ENCODE measurements at places on chromosomes 12 and 14.

GRCh38 chr14:66490143-66491111, 4.3 kb downstream of the CCDC196 start:
- DNase-seq = no peak

DNA sequence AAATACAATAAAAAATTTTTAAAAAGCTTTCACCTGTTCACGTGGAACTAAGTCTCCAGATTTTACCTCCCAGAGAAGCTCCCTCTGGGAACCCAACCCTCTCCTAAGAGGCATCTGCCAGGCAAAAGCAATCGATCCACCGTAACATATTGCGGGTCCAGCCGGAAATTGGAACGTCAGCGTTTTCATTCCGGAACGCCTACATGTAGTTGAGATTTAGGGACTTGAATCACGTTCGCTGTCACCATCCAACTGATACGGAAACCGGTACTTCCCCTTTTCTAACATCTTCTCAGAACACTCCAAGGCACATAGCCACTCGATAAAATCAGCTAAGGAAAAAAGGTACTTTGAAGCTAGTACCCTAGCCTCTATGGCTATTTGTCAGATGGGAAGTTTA, 70.3 kb downstream of the COX16 start:
- DNase-seq = peak; percentile 56

DNA sequence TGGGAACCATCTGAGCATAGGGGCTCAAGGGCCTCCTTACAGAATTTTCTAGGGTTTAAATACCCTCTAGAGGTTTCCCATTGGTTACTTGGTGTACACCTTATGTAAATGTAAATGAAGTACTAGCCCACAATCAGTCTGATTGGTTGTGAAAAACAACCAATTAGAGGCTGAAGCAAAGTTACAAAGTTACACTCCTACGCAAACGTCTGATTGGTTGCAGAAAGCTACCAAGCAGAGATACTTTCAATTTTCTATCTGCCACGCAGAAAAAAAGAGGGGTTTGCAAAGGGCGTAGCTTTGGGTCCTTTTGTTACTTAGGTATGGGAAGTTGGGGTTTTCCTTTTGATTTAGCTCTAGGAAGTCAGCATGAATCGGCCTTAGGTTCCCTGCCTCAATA, 1.8 kb upstream of the TMEM19 start:
- DNase-seq = no peak

- no peak for DNase-seq
These were observed 55.0 kb downstream of the KDM5A start for GRCh38 chr12:334125-334524.

GRCh38 chr12:22276867-22277266, 57.6 kb downstream of the ST8SIA1 start:
- DNase-seq = no peak

DNA sequence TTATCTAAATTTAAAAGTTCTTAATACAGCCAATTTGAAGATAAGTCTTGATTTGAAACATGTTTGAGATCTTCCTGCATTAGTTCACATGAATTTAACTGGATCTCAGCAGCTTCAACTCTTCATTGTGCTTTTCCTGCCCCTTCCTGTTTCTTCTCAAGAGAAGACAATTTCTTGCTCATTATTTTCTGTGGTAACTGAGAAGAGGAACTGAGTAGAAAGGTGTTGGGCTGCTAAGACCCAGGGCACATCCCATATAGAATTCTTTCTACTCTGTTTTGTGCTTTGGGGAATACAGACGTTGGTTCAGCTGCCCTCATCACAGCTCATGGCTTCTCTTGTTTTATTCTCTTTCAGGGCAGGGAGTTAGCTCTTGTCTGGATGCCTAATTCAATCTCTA, 110.2 kb downstream of the SNAPC1 start:
- no peak for DNase-seq

- no peak for DNase-seq
These were observed 4.2 kb downstream of the NPC2 start for GRCh38 chr14:74488786-74489397.

GRCh38 chr12:90275088-90275487, 566.5 kb upstream of the ATP2B1 start:
- DNase-seq = no peak

DNA sequence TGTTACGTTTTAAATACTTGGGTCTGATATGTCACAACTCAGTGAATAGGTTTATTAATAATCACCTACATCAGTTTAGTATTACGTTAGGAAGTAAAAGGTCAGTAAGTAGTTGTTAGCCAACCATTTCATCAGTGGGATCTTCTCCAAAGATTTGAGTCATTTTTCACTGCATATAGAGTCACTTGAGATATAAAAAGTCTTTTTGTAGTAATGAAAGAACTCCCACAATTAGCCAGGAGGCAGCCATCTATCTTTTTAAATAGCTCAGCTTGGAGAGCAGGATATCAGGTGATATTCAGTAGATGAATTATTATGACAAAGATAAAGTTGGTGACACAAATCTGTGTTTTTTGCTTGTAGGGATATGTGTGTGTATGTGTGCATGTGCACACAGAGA, 309.3 kb downstream of the PDZRN4 start:
- no peak for DNase-seq

DNA sequence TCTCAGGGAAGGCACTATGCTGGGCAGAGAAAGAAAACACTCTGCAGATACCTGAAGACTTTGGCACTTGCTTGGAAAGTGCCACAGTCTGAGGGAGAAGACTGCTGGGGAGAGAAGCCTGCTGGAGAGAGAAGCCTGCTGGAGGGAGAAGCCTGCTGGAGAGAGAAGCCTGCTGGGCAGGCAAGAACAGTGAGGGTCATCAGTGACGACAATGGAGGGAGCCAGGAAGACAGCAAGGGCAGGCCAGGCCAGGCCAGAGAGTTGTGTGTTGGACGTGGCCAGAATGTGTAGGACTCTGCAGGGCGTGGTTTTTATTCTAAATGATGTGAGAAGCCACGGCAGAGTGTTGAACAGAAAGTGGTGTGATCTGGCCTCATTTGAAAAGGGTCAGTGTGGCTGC, 185.3 kb upstream of the ABCD2 start:
- no peak for DNase-seq

- DNase-seq = no peak
These were observed 61.5 kb downstream of the TSPAN11 start for GRCh38 chr12:30988086-30988485.

DNA sequence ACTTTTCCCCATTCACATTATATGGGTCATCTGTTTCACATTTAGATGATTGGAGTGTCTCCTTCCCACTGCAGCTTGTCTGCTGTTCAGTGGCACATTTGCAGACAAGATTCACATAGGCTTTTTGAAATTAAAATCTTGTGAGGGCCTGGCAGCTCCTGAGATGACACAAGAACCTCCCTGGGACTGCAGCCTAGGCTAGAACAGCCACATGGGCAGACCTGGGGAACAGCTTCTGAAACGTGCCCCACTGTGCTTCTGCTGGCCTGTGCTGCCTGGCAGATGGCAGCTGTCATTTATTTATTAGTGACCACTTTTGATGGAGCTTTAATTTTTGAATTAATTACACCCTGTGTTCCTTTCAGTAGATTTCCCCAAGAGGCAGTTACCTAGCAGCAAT, 137.4 kb downstream of the GRIP1 start:
- DNase-seq = no peak

DNA sequence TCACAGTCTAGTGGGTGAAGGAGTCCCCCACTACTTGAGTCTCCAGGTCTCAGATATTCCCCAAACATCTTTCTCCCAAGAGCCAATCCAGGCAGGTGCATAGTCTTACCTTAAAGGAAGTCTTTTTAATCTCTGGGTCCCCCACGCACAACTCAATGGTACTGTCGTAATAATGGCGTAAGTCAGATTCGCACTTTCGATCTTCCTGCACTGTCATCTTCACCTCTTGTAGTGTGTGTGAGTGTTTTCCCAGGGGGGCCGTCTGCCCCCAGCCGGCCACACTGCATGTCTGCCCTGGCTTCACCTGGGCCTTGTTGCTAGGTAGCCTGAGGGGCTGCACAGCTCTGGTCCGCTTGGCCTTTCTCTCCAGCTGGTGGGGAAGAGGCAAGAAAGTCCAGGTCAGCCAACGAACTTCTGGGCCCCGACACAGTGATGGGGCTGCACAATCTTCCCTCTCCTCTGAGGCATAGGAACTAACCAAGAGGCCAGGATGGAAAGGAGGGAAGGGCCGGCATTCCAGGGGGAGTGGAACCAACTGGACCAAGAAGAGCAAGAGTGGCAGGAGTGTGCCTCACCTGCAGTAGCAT, 2.1 kb downstream of the GZMB start:
- no peak for DNase-seq

GRCh38 chr14:100836941-100837804, 11.3 kb downstream of the MEG3 start:
- DNase-seq = no peak

GRCh38 chr14:68521961-68522509, 270.8 kb downstream of the ZFP36L1 start:
- DNase-seq = no peak

DNA sequence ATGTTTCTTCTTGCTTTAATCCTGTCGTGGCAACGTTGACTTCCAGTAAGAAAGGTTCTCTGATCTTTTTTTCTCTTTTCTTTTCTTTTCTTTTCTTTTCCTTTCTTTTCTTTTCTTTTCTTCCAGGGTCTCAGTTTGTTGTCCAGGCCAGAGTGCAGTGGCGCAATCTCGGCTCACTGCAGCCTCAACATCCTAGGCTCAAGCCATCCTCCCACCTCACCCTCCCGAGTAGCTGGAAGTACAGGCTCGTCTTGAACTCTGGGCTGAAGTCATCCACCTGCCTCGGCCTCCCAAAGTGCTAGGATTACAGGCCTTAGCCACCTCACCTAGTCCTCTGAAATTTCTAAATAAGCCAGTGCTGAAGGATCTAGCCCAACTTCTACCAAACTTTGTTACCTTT, 1.3 kb upstream of the MAP3K9 start:
- DNase-seq = no peak

DNA sequence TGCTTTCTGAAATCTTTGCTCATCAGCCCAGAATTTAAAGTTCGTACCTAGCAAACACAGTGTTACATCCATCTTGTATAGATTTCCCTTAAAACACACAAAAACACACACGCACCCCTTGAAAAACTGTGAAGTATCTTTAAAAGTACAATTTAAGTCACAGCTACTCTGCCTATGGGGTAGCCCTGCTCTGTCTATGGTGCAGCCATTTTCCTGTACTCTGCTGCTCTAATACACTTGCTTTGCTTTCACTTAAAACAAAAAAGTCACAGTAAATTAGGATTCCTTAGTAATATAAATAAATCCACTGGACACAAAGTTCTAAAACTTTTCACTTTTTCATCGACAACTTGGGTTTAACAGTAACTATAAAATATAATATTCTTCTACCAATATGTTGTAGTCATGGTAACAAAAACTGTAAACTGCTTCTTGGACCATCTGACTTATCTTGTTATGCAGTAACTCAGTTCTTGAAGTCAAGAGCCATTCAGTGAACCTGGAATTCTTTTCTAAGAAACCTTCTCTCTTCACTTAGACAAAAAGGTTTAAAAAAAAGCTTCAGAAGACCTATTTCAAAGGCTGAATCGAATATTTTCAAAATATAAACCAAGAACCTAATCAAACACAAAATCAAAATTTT, 63.5 kb downstream of the MED13L start:
- no peak for DNase-seq

DNA sequence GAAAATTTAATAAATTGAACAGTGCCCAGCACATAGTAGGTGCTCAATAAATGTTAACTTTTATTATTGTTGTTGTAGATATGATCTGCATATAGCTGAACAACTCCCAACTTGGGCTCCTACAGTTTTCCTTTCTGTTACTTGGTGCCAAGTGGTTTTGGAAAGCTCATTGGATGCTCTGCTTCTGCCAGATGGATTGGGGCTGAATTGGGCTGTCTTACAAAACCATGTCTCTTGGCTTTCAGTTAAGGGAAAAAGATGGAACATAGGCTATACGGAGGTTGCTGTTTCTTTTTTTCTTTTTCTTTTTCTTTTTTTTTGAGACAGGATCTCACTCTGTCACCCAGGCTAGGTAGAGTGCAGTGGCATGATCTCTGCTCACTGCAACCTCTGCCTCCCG, 140.7 kb upstream of the PWP1 start:
- no peak for DNase-seq

DNA sequence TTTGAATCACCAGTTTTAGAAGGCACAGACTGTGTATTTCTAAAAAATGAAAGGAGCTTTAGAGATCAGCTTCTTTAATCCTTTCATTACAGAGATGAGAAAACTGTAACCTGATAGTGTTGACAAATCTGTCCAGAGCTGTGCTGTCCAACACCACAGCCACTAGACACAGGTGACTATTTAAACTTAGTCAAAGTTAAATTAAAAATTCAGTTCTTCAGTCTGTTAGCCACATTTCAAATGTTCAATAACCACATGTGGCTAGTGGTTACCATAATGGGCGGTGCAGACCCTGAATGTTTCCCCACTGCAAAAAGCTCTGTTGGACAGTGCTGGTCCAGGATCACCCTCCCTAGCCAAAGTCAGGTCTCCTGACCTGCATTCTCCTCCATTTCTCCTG, 21.6 kb downstream of the DAD1 start:
- DNase-seq = no peak

Measured in activated naive CD4-positive, alpha-beta T cell treated with anti-CD3 and anti-CD28 coated beads, Interleukin-2, amount 50 U/mL, for 16 hours (primary cell).